ENCODE measurements at places on chromosomes 3 and 15.

GRCh38 chr3:134836921-134837320 is 41.9 kb downstream of the EPHB1 start:
- no peak for DNase-seq

DNA sequence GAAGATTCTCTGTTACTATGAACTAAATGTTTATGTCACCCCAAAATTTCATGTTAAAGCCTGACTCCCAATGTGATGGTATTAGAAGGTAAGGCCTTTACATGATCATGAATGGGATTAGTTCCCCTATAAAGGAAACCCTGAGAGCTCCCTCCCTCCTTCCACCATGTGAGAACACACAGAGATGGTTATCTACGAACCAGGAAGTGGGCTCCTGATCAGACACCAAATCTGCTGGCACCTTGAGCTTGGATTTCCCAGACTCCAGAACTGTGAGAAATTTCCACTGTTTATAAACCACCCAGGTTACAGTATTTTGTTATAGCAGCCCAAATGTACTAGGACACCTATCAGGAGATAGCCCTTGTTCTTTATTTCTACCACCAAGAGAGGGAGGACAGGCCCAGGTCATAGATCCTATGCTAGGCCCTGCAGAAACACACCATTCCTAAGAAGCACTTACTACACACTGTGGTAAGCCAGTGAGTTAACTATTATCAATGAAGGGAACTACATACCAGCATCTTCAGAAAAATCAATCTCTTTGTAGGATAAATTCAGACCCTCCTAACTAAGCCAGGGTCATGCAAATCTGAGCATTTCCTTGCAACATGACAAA is 59.0 kb downstream of the PRKAR2A start:
- DNase-seq = no peak

- DNase-seq = no peak
Measured at GRCh38 chr15:40931300-40932142, 2.4 kb downstream of the DLL4 start.

- DNase-seq = no peak
Measured at GRCh38 chr3:165868088-165868487, 30.9 kb upstream of the BCHE start.

DNA sequence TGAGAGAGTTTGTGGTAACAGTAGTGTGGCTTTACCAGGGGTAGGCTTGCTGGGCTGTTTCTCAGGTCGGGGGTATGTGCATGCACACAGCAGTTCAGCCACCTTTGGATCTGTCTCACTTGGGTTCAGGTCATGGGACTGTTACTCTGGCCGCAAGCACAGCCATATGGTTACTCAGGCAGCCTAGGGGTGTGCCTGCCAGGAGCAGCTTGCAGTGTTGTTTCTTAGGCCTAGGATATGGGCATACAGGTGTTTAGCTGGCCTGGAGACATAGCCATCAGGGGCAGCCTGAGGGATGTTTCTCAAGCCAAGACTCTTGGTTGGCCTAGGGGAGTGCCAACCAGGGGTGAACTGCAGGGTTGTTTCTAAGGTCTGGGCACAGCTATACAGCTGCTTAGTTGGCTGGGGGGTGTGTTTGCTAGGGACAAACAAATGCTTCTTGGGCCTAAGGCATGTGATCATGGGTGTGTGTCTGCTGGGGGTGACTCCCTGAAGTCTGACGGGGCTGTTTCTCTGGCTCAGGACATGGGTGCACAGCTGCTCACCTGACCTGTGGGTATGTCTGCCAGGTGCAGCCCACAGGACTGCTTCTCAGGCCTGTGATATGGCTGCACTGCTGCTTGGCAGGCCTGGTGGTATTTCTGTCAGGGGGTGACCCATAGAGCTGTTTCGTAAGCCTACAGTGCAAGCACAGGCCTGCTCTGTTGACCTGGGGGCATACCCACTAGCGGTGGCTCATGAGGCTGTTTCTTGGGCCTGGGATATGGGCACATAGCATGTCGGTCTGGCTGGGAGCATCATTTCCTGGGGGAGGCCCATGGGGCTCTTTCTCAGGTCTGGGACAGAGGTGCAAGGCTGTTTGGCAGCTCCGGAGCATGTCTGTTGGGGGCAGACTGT is 168.0 kb upstream of the THRB start:
- DNase-seq = no peak

GRCh38 chr15:69434238-69434637 is 18.4 kb upstream of the RPLP1 start:
- DNase-seq = no peak

DNA sequence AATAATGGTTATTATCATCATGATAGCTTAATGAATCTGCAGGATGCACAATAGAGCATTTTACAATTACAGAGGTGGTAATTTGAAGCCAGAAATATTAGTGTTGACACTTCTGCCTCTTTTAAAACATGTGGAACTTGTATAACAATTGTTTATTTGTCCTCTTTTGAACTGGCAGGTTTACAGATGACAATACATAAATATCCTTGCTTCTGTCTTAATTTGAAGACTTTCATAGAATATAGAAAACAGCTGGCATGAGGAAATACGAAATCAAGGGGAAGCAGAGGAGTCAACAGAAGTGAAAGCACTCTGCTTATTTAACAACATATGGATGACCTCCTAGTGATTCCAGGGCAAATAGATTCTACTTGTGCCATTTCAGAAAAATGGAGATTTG is 270.5 kb upstream of the SGO1 start:
- no peak for DNase-seq

DNA sequence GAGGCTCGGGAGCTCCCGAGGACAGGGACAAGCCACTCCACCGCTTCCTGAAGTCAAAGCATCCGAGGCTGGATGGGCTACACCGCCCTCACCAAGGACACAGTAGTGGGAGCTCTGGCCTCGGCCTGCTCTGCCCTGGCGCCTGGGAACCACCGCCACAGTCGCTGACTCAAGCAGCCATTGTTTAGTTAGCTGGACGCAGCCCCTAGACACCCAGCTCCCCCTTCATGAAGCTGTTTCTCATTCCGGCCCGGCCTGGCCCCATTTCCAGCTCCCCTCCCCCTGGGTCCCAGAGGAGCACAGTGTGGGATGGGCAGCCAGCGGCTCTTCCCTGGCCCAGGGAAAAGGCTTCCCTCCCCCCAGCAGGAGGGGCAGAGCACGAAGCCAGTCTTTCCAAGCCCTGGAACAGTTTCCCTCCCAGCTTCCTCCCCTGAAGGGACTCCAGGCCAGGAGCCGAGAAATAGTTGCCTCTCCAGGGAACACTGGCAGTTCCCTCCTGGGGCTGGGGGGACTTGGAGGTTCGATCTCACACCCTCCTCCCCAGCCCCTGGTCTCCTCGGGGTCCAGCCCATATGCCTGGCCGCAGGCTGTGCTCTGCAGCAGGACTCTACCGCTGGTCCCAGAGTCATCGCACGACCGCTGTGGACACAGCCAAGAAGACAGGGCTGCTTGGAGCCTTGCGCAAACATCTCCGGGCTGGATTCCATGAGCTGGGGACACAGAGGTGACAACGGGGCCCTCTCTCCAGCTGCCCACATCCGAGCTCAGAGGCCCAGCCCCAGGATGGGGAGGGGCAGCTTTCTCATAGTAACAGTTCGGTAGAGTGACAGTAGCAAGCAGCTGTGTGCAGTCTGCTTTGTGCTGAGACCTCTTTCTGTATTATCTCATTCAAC is 10.0 kb downstream of the PLXND1 start:
- DNase-seq = peak; percentile 61

DNA sequence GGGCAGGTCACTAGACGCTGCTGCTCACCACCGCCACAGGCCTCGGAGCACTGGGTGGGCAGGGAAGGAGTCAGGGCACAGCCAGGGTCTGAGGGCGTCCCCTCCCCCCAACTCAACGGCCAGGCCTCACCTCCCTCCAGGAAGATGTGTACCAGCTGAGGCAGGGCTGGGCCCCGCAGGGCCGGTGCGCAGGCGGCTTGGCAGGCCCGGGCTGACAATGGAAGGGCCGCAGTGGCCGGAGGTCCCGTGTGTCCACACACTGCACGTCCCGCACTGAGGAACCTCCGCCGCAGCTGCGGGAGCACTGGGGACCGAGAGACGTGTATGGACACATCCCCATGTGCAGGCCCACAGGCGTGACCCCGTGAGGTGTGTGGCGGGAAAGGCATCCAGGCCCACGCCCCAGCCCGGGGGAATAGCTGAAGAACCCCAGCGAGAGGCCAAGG is 47.4 kb downstream of the ADAMTS7 start:
- DNase-seq = no peak

- DNase-seq = no peak
Measured at GRCh38 chr15:101351736-101352135, 56.7 kb upstream of the SNRPA1 start.

All from NCI-H1417 (cell line).